ENCODE measurements at places on chromosomes 13 and 19. TPM values are rescaled to one million over a fixed set of nuclear protein-coding genes. Genes with fewer than 3 reads are reported as not detected.

Gene IGFL4
- total RNA-seq = not detected

Gene NANOS3
- not detected for total RNA-seq

Gene BEST2
- total RNA-seq = 0.10 TPM

Gene PCSK4
- 11.1 TPM for total RNA-seq

Gene IGFL2
- not detected for total RNA-seq

Gene KCNJ14
- total RNA-seq = 2.5 TPM

Gene FFAR1
- total RNA-seq = not detected

Gene KEAP1
- total RNA-seq = 75.2 TPM

Gene ZNF227
- total RNA-seq = 14.4 TPM

Gene C19orf38
- total RNA-seq = 0.74 TPM

Gene CBY2
- not detected for total RNA-seq

Gene CD79A
- total RNA-seq = 0.69 TPM

Data from HCT116 (cell line).